Stimulated activated CD4-positive, alpha-beta T cell treated with anti-CD3 and anti-CD28 coated beads, Interleukin-1b, Interleukin-23, amount 100 ng/mL, for 48 hours (primary cell): ENCODE measurements at places on chromosomes 12 and 14.

GRCh38 chr14:98903371-98903770 lies 368.6 kb downstream of the BCL11B start:
- DNase-seq, result no peak

DNA sequence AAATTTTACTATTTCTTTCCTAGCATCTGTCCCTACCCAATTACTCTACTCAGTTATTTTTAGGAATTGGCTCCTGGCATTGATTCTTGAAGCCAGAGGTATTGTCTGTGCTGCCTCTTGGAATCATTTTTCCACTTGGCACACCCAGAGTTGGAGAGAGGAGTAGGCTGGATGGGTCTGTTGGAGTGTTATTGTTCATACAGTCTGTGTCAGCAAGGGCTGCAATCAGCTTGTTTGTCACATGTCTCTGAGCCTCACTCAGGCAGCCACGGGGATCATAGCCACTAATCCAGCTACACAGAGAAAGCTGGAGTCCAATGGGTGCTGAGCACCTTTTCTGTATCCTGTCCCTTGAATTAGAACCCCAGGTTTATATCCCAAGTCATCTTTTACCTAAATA lies 176.0 kb upstream of the DYRK2 start:
- no peak for DNase-seq

DNA sequence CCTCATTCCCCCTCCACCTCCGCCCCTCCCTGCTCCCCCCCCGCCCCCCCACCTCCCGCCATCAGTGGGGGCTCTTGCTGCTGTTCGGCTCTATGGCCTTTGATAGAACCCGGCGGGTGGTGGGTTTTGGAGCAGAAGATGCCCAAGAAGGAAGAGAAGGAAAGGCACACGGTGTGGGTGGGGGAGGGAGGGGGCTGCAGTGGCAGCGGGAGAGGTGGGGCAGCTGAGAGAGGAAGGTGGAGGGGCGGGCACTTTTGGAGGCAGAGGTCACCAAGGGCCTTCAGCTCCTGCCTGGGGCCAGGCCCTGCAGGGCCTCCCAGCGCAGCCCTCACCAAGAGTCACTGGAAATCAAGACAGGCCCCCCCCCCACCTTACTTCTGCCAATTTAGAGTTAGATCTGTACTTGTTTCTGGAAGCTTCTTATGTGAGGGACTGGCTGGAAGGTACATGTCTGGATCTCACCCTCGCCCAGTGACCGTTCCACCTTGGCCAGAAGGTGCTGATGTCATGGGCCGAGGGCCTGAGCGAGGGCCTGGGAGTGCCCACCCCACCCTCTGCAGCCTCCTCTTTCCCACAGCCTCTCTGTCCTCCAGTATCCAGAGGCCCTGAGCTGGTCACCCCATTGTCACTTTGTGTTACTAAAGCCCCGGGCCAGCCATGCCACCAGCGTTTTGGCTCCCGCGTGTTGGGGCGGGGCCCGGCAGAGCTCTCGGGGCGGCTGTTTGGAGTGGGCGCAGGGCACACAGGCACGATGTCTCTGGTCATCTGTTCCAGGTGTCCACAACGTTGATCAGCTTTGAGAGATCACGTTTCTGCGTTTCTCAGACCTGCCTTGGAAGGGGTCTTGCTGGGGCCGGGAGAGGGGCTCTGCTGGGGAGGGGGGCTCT lies 153.9 kb downstream of the KIF26A start:
- DNase-seq, result no peak

DNA sequence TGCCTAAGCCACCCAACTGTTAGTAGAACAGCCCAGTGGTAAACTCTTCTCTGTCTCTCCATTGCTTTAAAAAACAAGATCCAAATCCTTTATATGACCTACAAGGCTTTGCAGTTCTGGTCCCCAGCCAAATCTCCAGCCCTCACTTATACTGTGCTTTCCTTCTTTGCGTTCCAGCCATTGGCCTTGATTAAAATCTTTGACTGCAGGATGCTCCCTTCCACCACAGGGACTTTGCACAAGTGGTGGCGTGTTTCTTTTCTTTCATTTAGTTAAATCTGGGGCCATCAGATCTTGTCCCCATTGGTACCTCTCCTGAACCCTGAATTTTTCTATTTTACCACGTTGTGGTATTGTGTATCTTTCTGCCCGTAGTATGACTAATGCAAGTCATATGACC lies 183.7 kb downstream of the VRK1 start:
- DNase-seq, result no peak

DNA sequence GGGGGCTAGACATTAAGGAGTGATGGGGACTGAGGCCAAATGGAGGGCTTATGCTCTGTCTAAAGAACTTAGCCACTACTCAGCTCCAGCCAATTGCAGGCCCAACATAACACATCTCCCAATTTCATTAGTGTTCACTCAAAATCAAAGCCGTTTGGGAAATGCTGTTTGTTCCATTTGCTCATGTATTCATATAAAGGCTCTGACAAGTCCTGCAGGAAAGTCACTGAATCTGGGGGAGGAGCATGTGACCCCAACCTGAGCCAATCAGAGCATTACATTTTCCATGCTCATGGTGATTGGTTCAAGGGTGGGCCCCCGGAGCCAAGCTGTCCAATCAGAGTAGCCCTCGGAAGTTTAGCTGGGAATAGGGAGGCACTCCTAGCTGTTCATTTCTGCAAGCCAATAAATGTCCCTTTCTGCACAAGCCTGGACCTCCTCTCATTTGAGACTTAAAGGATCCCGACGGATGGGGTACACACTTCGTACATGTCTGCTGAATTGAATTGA lies 20.9 kb downstream of the SDSL start:
- DNase-seq, result no peak

GRCh38 chr12:89648211-89648930 lies 60.3 kb downstream of the ATP2B1 start:
- DNase-seq, result no peak

DNA sequence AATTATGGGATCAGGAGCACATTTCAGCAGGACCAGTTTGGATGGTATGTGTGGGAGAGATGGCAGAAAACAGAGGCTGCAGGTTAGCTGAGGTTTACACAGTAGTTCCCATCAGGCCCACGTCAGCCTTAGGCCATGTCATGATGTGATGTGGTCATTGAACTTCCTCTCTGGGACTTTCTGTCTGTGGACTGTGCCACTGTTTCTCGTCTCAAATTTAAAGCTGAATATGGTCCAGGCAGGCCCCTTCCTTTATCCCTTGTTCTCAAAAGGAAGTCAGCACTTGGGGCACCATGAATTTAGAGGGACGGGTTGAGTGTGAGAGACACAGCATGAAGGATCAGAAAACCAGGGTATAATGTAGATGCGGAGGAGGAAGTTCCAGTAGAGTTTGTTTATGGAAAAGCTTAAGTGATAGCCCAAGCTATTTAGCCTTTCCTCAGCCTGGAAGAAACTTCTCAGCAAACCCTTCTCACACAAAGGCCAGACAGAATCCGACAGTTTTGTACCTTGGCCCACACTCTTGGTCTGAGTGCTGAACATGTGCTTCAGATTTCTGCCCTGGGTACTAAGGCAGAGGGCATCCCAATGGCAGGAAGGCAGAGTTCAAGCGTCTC lies 3.6 kb upstream of the IGFBP6 start:
- no peak for DNase-seq

- DNase-seq, result no peak
Measured at GRCh38 chr14:70754991-70755390, 54.3 kb downstream of the MAP3K9 start.

GRCh38 chr12:16019136-16019535 lies 108.0 kb downstream of the DERA start:
- DNase-seq, result no peak

GRCh38 chr14:77554816-77555599 lies 56.4 kb upstream of the ISM2 start:
- no peak for DNase-seq

DNA sequence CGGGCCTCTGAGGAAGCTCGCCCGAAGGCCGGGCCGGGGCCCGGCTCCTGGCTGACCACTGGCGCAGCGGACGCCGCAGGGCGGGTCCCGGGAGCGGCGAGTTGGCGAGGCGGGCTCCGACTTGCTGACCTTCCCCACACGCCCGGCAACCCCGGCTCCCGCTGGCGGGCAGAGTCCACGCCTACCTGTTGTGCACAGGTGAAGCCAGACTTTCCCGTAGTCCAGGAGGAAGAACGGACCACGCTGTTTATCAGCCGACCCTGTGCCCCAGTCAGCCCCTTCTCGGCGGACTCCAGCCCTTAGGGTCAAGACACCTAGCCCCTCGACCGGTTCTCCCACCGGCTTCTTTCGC lies 407 bp downstream of the HEATR5A start:
- DNase-seq, result peak; percentile 4

DNA sequence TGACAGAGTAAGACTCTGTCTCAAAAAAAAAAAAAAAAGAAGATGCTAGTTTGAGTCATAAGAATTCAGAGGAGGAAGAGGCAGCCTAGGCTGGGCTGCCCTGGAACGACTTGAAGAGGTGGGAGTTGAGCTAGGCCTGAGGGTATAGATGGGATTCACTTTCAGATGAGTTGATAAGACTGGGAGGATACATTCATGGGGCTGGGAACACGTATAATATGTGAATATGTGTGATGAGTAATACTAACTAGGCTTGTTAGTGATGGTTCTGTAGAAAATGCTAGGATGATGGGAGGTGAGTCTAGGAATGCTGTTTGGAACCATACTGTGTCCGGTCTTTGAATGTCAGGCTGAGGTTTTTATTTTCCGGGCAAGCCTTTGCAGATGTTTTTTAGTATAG lies 9.0 kb downstream of the PLEKHA5 start:
- DNase-seq, result no peak
